Cerebellar nuclear complex (tissue), 1 donor: ENCODE measurements at places on chromosomes 3 and 15.

GRCh38 chr3:30583973-30584372 is 22.4 kb upstream of the TGFBR2 start:
- no peak for DNase-seq

GRCh38 chr3:39133822-39134221 is 19.6 kb downstream of the CSRNP1 start:
- DNase-seq: no peak

GRCh38 chr15:85821545-85821944 is 26.8 kb upstream of the KLHL25 start:
- no peak for DNase-seq

- no peak for DNase-seq
Measured at GRCh38 chr3:182786564-182787196, 6.6 kb upstream of the ATP11B start.

DNA sequence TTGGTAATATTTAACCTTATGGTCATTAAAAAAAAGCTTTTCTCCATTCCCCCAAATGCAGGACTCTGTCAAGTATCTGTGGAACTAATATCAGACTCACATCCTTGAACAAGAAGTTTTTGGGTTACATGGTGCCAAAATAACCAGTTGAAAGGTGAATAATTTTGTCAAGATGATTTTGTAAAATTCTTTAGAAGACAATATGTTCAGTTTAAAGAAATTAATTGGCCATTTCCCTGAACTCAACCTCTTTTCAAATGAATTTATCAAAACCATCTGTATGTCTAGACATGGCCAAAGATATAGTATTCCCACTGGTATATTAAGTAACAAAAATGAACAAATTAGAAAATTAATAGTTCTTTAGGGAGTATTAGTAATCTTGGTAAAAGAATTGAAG is 280.5 kb downstream of the MBNL1 start:
- no peak for DNase-seq

DNA sequence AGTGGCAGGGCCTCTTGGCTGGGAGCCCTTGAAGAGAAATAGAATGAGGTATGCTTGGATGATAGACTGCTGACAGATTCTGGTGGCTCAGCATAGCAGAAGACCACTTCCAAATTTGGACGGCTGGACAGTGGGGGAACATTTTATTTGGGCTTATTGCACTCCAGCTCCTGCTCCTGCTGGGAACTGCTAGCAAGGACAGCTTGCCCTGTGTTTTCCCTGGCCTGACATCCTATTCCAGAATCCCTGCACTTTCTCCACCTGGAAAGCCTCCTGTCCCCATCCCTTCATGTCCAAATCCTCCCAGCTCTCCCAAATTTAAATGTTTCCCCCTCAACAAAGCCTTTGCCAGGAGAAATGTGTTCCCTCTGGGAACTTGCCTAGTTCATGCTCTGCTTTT is 9.8 kb upstream of the COLQ start:
- DNase-seq: no peak

DNA sequence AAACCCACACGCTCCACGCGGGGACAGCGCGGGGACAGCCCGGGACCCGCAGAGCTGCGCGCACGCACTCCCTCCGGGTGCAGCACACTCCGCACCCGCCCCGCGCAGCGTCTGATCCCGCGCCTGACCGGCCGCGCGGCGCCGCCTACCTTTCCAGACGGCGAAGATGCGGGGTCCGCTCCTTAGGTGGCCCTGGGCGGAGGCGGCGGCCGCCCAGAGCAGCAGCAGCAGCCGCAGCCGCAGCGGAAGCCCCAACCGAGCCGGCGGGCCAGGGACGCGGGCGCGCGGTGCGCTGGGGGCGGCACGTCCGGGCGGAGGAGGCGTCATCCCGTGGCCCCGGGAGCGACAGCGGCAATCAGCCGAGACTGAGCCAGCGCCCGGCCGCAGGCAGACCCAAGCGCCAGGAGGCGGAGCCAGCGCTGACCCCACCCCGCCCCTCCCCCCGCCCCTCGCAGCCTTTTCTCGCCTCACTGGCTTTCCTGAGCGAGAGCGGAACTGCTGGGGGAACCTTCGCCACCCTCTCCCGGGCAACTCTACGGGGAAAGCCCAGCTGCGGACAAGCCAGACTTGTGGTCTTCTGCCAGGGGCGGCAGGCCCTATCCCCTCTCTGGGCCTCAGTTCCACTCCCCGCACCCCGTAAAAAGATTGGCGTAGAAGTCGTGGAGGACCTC is at the start of gene SEMA7A:
SEMA7A (minus strand) TSS at position 367 of the 671 bp plus-strand sequence; CDS start at position 327, 40 bp downstream.
- no peak for DNase-seq
